ENCODE measurements at places on chromosomes 5 and 9. TPM values are rescaled to one million over a fixed set of nuclear protein-coding genes. Genes with fewer than 3 reads are reported as not detected.

The PDE8B gene
- 0.79 TPM for total RNA-seq

GRCh38 chr5:117118499-117118898, 543.9 kb upstream of the SEMA6A start:
- no peak for DNase-seq
- H3K4me3 ChIP-seq, result no peak overlapping the region

The SYK gene
- total RNA-seq, result 50.2 TPM

DNA sequence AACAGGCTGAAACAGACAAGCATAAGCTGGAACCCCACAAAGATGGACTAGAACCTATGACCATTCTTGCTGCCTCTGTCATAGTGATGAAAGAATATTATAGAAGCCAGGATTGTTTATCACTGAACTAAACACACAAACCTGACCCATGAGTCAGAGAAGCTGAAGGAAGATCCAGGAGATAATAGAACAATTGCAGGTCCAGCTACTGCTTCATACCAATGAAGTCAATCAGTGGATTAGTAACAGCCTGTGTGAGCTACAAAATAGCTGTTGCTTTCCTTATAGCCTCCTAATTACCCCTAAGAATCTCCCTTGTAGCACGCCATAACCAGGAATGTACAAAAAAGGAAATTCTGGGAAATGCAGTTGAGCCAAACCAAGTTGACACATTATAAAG, 459.9 kb upstream of the ZNF462 start:
- DNase-seq, result no peak
- no peak overlapping the region for H3K27ac ChIP-seq
- H3K27me3 ChIP-seq, result no peaks in the 10 kb centered on the region
- no peak overlapping the region for H3K4me3 ChIP-seq

DNA sequence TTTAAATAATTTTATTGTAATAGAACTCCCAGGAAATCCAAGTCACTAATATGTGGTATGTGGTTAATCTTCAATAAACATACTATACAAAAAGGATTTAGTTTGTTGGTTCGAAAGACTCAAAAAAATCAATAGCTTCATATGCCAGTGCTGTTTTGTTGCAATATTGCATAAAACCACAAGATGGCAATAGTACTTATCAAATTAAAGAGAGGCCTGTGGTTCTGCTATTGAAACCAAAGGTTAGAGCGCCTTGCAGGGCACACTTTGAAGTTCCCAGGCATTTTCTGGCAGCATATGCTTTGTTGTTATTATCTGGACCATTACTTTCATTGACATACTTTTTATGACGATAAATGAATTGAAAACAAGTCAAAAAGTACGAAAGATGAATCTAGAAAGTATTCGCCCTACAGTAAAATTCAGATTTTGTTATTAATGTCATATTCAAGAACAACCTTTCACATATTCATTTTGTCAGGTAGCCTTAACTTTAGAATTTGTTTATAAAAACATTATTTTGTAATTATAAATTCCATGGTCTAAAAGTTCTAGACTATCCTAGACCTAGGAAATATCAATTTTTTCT, 316.3 kb downstream of the MCTP1 start:
- H3K4me1 ChIP-seq, result no peaks in the 10 kb centered on the region
- DNase-seq, result no peak
- H3K36me3 ChIP-seq, result no peaks in the 10 kb centered on the region

Measured in esophagus squamous epithelium (tissue), 5 donors.